ENCODE measurements at places on chromosomes 2 and 18. TPM values are rescaled to one million over a fixed set of nuclear protein-coding genes. Genes with fewer than 3 reads are reported as not detected.

- DNase-seq, result no peak
Measured at GRCh38 chr2:136019306-136019705, 33.9 kb upstream of the DARS1 start.

GRCh38 chr2:25304321-25304720 lies 37.4 kb downstream of the DNMT3A start:
- no peak for DNase-seq

GRCh38 chr2:53545604-53546003 lies 222.0 kb upstream of the CHAC2 start:
- DNase-seq, result no peak

GRCh38 chr2:237354892-237355291 lies 59.1 kb downstream of the COL6A3 start:
- no peak for DNase-seq

Gene RPL37A
- total RNA-seq, result 1,664 TPM

GRCh38 chr2:132669908-132670495 lies at the start of gene LYPD1:
Gene LYPD1, minus strand, starts transcription at chr2:132670205. Its CDS starts 273 bp downstream, at chr2:132669932.
- DNase-seq, result no peak

DNA sequence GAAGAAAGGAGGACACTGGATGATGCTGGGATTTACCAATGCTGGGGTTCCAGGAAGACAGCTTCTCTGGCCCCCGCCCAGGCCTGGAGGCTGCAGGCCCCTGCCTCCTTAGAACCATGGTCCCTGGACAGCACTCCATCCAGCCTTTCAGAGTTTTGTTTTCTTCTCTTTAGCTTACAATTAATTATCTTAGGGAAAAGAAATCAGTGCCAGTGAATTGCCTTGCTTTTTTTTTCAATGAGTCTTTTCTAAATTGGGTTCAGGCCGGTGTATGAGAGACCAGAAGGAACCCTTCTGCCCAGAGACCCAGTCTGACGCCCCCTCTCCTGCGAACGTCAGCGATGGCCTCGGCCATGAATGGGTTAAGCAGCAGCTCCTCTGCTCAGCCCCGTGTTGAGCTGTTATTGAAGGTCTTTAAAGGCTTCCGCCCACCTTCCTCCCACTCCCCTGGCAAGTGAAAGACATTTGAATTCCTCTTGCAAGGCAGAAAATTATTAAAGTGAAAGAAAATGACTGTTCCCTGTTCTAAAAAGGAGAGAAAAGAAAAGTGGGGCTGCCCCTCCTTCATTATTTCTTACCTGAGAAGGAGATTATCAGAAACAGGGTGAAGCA lies 65.7 kb upstream of the CHMP1B start:
- no peak for DNase-seq

Gene HNRNPA3
- total RNA-seq, result 60.1 TPM

DNA sequence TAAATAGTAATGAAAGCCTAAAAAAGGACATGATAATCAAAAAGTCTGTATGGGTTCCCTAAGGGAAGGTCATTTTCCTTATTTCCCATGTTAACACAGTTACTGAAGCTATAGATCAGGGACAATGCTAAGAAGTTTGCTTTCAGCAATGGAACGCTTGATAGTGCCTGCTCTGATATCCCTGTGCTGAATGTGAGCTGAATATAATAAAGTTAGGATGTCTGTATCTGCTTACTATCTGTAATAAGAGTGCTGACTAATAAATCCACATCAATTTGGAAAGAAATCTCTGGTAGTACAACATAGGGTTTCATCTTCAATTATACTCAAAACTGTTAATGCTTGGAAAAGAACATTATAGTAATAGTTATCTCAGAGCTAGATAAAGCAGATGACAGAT lies 25.8 kb downstream of the TTC21B start:
- no peak for DNase-seq

Gene SERPINB11
- total RNA-seq, result not detected
